Stimulated activated CD4-positive, alpha-beta T cell treated with anti-CD3 and anti-CD28 coated beads, Interleukin-4, amount 100 ng/mL, for 48 hours (primary cell): ENCODE measurements at places on chromosomes 3 and 15.

DNA sequence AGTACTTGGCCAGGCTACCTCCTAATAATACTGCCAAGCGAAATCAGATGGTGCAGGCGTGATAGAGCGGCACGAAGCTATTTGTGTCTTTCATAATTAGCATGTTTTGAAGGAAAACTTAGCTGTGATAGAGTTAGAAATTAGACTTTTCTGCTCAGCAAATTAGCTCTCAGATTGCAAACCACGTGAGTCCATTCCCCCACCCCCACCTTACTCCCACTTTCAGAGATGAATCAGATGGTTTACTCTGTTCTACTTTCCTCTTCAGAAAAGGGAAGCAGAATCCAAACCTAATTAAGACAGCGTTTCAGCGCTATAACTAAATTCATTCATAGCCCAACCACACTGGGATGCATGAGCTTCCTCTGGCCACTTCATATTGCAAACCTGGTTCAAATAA lies 214.6 kb downstream of the SLCO3A1 start:
- DNase-seq: no peak

DNA sequence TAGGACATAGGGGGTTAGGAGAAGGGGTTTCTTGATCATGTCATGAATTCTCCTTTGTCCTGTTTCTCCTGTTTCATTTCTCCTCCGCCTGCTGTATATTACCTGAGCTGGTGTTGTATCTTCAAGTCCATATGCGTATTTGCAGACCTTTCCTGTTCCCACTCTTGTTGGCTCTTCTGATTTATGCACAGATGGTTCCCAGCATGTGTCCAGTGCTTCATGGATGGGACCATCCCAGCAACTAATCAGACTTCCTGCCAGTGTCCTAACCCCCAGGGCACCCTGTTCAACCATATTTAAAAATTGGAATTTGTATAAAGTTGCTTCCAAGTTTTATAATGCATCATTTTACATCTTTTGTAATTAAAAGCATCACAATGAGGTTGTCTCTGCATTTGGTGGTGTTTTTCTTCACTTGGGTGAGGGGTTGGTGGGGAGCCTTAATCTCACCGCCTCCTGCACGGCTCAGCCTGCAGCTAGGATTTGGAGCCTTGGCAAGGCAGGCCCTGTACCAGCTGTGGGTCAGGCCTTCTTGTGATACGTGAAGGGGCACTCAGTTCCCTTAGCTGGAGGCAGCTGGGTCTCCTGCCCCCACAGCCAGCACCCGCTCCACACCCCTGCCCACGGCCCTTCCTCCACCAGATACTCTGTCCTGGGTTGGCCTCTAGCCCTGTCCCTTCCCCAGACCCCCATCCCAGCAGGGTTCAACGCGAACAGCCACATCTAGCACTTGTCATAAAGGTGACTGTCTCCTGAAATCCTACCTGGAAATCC lies 72.0 kb upstream of the BLM start:
- DNase-seq: no peak

DNA sequence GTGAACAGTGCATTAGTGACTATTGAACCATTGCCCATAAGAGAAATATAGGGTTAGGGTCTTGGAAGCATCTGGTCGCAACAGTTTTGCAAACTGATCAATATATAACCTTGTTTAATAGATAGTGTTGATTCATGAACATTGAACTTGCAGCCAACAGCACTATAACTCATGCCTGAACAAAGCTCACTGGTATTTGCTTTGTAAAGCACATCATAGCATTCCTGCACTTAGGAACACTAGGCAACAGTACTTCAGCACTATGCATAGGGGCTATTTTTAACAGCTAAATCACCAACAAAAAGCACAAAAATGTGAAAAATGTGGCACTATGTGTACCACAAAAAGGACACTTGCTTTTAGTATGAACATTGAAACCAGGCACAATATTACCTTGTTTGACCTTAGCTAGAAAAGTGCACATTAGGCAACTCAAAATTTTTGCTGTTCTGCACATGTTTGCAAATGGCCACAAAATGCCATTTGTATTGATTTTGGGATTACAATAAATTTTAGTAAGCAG lies 68.0 kb downstream of the OXNAD1 start:
- DNase-seq: no peak

DNA sequence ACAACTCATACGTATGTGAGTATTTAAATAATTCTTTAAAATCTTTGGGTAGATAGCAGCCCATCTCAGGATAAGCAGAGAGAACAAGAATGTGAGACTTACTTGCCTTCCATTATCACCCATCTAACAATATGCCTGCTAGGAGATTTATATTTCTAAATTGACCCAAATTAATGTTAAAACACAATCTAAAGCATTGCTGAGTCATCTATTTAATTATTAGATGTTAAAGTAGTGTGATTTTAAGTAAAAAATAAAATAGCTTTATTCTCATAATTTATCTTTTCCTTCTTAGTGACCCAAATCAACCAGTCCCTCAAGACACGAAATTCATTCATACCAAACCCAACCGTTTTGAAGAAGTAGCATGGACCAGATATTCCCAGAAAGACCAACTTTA lies 578.9 kb upstream of the NAALADL2 start:
- no peak for DNase-seq

DNA sequence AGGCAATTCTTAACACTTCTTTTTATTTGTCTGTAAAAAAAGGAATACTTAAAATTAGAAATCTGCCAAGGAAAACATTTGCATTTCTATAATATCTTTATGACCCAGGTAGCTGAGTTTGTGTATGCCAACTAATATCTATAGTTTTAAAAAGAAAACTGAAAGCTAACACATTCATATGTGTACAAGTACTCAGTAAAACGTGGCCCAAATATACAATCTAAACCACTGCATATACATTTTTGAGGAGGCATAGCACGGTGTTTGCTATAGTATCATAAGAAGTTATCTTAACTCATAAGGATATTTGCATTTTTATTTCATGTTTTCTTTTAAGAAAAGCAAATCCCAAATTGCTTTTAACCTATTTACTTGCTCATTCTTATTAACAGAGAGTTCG lies 172.7 kb downstream of the ZBTB20 start:
- no peak for DNase-seq
